GM04504 (cell line): ENCODE measurements at places on chromosomes 1 and 21.

- no peak for DNase-seq
Measured at GRCh38 chr21:42188663-42189062, 30.3 kb upstream of the ABCG1 start.

- no peak for DNase-seq
Measured at GRCh38 chr1:195584870-195585624, 1023.2 kb downstream of the KCNT2 start.

DNA sequence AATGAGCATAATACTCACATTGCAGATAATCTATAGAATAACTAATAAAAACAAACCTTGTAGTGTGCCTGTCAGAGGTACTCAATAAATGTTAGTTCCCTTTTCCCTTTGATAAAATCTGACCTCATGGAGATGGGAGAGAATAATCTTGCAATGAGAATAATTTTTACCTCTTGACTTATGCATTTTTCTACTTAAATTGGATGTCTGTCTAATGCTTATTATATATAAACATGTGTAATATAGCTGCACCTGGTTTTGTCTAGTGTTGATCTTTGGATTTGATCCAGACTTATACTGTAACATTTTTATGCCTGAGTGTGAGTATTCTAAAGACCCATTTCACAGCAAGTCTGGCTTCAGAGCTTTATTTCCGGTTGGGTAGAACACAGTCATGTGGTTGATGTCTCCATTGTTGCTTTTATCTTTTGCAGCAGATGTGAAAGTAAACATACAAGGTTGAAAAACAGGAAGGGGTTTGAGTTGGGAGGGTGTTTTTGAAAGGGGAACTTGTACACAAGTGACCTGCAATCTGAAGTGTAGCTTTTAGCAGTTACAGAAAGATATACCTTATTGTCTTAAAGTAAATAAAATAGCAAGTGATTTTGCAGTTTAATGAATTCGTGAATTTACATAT is 12.4 kb downstream of the EPB41 start:
- no peak for DNase-seq

GRCh38 chr1:86453664-86454063 is 15.1 kb upstream of the CLCA1 start:
- no peak for DNase-seq

DNA sequence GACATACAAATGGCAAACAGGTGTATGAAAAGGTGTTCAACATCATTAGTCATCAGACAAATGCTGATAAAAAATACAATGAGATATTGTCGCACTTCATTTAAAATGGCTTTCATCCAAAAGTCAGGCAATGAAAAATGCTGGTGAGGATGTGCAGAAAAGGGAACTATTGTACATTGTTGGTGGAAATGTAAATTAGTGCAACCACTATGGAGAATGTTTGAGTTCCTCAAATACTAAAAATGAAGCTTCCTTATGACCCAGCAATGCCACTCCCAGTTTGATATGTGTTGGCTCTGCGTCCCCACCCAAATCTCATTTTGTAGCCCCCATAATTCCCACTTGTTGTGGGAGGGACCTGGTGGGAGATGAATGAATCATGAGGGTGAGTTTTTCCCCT is 309.7 kb upstream of the ZRANB2 start:
- DNase-seq, result no peak
